ENCODE measurements at places on chromosomes 6 and 20. TPM values are rescaled to one million over a fixed set of nuclear protein-coding genes. Genes with fewer than 3 reads are reported as not detected.
A peak's percentile ranks its signal among the peaks of the same experiment; 100 is the strongest.

DNA sequence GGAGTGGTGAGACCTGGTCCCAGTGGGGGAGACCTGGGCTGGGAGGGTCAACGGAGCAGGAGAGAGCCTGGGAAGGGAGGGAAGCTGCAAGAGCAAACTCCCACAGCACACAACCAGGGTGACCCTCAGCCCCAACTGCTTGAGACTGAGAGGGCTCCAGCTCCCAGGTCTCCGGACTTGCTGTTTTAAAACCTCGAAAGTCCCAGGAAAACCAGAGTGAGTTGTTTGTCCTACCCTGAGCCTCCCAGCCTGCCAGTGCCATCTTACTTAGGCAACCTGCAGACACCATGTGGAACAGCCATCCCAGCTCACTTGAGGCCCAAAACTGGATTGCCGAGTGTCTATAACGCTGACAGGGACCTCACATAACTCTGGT, 4.8 kb upstream of the NTSR1 start:
- no peak overlapping the region for H3K27ac ChIP-seq
- peaks cover 15% of the 10 kb centered on the region for H3K4me1 ChIP-seq
- DNase-seq = no peak
- H3K36me3 ChIP-seq = no peaks in the 10 kb centered on the region
- H3K27me3 ChIP-seq = peaks cover 11% of the 10 kb centered on the region
- H3K4me3 ChIP-seq = no peak overlapping the region

DNA sequence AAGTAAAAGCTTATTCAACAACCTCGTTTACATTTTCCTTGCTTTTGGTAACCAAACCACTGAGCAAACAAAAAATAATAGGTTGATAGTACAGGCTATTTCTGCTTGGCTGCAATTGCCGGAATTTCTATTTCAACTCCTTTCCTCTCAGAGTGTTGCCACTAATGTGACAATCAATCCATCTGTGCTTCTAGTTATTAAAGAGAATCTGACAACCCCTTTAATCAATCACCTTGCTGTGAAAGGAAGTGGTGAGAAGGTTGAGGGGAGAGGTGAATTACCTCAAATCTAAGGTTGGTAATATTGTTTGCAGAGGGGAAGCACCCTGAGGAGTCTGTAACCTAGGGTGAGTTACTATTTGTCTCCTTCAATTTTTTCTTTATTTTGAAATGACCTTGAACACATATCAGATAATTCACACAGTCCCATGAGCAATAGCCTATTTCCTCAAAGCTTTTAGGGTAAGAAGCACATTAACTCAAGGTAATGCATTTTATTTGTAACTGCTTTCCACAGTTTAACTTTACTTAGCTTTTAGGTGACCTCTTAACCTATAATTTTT, 603.4 kb downstream of the MMUT start:
- DNase-seq = no peak
- no peaks in the 10 kb centered on the region for H3K27me3 ChIP-seq
- H3K36me3 ChIP-seq = no peaks in the 10 kb centered on the region
- no peak overlapping the region for H3K27ac ChIP-seq

GRCh38 chr6:169382735-169383134, 129.1 kb upstream of the THBS2 start:
- no peaks in the 10 kb centered on the region for H3K27me3 ChIP-seq
- H3K4me1 ChIP-seq = no peaks in the 10 kb centered on the region
- H3K36me3 ChIP-seq = no peaks in the 10 kb centered on the region
- H3K4me3 ChIP-seq = no peak overlapping the region

DNA sequence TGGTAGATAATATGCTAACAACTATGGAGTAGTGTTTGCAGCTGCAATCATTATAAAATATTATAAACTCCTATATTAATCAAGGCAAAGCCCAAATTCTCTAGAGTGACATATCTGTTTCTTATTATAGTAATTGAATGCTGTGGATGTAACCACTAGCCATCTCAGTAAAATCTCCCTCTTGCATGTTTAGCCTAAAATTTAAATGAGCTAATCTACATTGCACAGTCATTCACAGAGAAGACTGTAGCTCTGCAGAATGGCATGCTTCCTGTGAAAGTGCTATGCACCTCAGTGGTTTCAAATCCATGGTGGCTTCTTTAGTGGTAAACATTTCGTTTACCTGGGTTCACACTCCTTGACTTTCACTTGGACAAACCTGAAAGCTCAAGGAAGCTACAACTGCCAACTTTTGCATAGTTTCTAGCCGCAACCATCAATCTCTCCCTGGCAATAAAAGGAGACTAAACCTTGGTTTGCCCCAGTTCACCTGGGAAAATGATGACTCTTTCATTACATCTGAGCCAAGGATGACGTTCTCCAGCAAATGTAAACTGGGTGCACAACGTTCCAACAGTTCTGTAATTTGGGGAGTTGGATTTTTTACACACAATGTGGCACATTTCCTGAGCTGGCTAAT, 47.2 kb downstream of the FILIP1 start:
- no peaks in the 10 kb centered on the region for H3K36me3 ChIP-seq
- no peaks in the 10 kb centered on the region for H3K27me3 ChIP-seq
- no peak for DNase-seq
- no peak overlapping the region for H3K4me3 ChIP-seq

DNA sequence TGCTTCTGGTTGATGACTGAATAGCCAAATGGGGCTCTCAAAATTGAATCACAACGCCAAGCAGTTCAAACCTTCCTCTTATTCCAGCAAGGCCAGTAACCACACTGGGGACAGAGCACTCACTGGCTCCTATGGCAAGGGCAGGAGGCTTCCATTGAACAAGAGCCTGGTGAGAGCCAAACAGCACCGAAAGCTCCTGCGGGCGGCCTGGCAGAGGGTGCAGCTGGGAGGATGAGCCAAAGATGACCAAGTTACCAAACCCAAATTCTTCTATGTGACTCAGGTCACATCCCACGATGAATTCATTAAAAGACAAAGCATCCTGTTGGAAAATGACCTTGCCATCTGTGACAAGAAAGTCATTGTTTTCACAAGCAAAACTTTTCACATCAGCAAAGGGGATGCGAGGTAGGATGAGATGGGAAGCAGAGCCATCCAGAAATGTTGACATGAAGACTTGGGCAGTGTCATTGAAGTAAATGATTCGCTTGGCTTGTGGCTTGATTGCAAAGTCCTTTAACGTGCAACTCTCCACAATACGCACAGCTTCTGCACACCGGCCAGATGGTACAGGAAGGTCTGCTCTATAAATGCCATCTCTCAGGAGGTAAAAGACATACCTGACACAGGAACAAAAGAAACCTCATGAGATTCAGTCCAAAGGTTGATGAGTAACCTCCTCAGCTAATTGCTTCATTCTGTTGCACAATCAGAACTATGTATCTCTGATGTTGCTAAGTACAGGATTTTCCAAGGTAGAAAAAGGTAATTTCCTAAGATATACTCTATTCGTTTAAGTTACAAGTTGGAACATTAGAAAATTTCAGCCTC, 36.3 kb downstream of the ROS1 start:
- H3K27me3 ChIP-seq = no peaks in the 10 kb centered on the region
- no peak overlapping the region for H3K27ac ChIP-seq
- no peaks in the 10 kb centered on the region for H3K4me1 ChIP-seq
- DNase-seq = no peak

GRCh38 chr20:59706400-59706693, 102.0 kb downstream of the PHACTR3 start:
- no peak overlapping the region for H3K4me3 ChIP-seq
- no peak for DNase-seq
- H3K4me1 ChIP-seq = no peaks in the 10 kb centered on the region
- no peak overlapping the region for H3K27ac ChIP-seq
- no peaks in the 10 kb centered on the region for H3K36me3 ChIP-seq

DNA sequence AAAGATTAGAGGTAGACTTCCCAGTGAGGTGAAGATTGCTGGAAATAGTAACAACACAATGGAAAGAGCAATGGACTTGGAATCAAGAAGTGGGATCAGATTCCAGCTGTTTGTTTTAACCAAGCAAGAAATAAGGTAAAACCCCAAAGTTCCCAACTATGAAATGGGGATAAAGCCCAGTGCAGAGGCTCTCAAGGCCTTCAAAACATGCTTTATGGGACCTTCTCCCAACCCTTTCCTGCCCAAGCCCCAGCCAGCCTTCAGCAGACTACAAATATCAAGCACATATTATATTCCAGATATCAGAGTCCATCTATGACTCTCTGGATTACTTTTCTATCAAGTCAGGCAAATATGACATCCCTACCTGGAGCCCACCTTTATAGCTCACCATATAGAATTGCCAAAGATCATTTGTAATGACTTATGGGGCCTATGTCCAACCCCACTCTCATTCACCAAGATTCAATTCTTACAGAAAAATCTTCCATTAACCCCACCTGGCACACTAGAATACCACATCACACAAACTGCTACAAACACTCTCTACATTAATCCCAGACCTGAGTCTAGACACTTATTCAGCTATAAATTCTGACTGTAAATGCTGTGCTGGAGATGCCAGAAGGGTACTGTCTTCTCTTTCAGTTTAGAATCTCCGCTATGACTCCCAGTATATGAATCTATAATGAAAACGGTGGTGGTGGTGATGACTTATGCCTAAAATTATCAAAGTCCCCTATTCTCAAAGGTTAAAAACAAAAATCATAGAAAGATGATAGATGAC, 6.1 kb downstream of the DDX39B start:
- H3K36me3 ChIP-seq = peaks cover 97% of the 10 kb centered on the region
- no peak for DNase-seq
- H3K4me1 ChIP-seq = no peaks in the 10 kb centered on the region
- H3K27me3 ChIP-seq = no peaks in the 10 kb centered on the region
- H3K27ac ChIP-seq = no peak overlapping the region
- H3K4me3 ChIP-seq = no peak overlapping the region

GRCh38 chr6:79717989-79718388, 86.9 kb downstream of the SH3BGRL2 start:
- no peaks in the 10 kb centered on the region for H3K27me3 ChIP-seq
- no peak overlapping the region for H3K27ac ChIP-seq
- H3K36me3 ChIP-seq = no peaks in the 10 kb centered on the region
- H3K4me3 ChIP-seq = no peak overlapping the region

DNA sequence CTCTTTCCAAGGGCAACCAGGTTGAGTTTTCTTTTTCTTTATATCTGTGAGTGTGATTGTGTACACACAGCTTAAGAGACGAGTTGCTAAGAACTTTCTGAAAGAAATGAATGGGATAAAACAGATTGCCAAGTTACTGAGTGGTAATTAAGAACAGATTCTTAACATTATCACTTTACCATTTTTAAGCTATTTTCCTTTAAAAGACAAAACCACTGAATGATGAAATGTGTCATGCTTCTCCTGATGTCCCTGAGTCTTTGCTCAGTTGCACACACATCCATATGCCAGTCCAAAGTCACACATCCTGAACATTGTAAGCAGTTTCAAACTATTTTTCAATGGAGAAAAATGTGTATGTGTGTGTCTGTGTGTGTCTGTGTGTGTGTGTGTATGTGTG, 5.5 kb upstream of the DAAM2 start:
- H3K27me3 ChIP-seq = no peaks in the 10 kb centered on the region
- no peak overlapping the region for H3K27ac ChIP-seq
- H3K4me1 ChIP-seq = no peaks in the 10 kb centered on the region
- H3K36me3 ChIP-seq = no peaks in the 10 kb centered on the region
- no peak for DNase-seq

GRCh38 chr6:8743170-8743745, 307.9 kb upstream of the SLC35B3 start:
- no peaks in the 10 kb centered on the region for H3K27me3 ChIP-seq
- no peak overlapping the region for H3K4me3 ChIP-seq
- DNase-seq = no peak
- no peaks in the 10 kb centered on the region for H3K4me1 ChIP-seq
- no peaks in the 10 kb centered on the region for H3K36me3 ChIP-seq
- H3K27ac ChIP-seq = no peak overlapping the region

DNA sequence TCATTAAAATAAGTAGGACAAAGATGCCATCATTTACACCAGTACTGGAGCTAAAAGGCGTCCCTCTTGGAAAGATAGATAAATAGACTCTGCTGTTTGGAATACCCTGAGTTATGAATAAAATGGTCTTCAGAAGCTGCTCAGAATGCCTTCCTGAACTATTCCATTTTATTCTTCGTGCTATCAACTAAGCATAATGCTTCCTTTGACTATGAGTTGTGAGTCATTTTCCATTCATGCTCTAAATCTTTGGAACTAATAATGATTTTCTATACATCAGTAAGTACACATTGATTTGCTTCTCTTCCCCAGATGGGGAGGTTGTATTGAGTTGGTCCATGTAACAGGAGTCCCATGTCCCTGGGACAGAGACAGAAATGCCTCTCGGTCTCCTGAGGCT, 98.3 kb upstream of the PDE7B start:
- no peak overlapping the region for H3K27ac ChIP-seq
- H3K4me3 ChIP-seq = no peak overlapping the region
- H3K27me3 ChIP-seq = no peaks in the 10 kb centered on the region
- no peaks in the 10 kb centered on the region for H3K36me3 ChIP-seq
- no peaks in the 10 kb centered on the region for H3K4me1 ChIP-seq
- DNase-seq = no peak

- no peaks in the 10 kb centered on the region for H3K27me3 ChIP-seq
- no peaks in the 10 kb centered on the region for H3K36me3 ChIP-seq
- no peak for DNase-seq
- H3K4me3 ChIP-seq = no peak overlapping the region
- H3K27ac ChIP-seq = peak overlapping the region; percentile 23
- no peaks in the 10 kb centered on the region for H3K4me1 ChIP-seq
These were observed 569.2 kb downstream of the QKI start for GRCh38 chr6:163983679-163984078.

DNA sequence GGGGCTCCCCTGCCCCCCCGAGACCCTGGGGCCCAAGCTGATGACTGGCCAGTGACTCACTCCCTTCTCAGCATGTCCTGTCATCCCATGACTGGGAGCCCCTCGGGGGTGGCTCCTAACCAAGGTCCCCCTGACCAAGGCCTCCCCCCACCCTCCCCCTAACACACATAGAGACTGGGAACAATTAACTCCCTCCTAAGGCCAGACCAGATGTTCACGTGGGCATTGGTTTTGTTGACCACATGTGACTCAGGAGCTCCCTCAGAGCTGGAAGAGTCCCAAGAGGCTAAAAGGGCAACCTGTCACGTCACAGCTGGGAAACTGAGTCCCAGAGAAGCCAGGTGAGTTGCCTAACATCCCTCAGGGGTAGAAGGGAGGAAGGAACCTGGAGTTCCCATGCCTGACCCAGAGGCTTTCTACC, 10.6 kb upstream of the CCN5 start:
- DNase-seq = no peak
- peak overlapping the region; percentile 83 for H3K27ac ChIP-seq
- H3K27me3 ChIP-seq = no peaks in the 10 kb centered on the region
- no peaks in the 10 kb centered on the region for H3K4me1 ChIP-seq
- H3K36me3 ChIP-seq = no peaks in the 10 kb centered on the region

DNA sequence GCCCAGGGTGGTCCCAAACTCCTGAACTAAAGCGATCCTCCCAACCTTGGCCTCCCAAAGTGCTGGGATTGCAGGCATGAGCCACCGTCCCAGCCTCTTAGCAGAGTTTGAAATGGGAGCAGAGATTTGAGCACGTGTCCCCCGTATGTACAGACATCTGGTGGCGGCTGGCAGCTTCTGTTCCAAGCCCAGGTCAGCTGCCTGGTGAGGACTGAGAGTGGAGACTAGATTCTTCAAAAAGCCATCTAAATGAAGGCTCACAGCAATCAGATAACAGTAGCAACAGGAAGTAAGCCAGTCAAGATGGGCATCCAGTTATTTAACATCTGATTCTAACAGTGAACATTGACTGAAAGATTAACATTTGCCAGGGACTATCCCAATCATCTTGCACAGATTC, 128.1 kb upstream of the AKAP12 start:
- no peak for DNase-seq
- H3K36me3 ChIP-seq = no peaks in the 10 kb centered on the region
- H3K4me3 ChIP-seq = no peak overlapping the region
- H3K27me3 ChIP-seq = no peaks in the 10 kb centered on the region
- no peaks in the 10 kb centered on the region for H3K4me1 ChIP-seq

The CTCFL gene
- not detected for total RNA-seq

The SERINC1 gene
- 163 TPM for total RNA-seq

The ABHD16B gene
- total RNA-seq = not detected

The RAB5IF gene
- 70.9 TPM for total RNA-seq

The CD93 gene
- total RNA-seq = 35.7 TPM

The ULBP2 gene
- total RNA-seq = 0.82 TPM

The SLC35A1 gene
- total RNA-seq = 10.3 TPM
